EH (cell line): ENCODE measurements at places on chromosomes 7 and 10.

GRCh38 chr10:121900443-121901174 is 27.2 kb downstream of the ATE1 start:
- DNase-seq: peak; percentile 71

- DNase-seq: no peak
Measured at GRCh38 chr7:303884-304573, 14.1 kb downstream of the FOXL3 start.

DNA sequence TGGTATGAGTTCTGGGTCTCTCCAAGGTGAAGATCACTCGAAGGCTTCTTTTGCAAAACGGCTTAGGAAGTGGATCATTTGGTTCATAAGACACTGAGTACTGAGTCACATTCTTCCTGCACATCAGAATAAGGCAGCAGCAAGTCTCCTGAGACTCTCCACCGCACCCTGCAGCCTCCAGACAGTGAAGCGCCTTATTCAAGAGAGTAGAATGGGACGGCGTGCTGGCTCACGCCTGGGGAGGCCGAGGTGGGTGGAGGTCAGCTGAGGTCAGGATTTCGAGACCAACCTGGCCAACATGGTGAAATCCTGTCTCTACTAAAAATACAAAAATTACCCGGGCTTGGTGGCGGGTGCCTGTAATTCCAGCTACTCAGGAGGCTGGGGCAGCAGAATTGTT is 70.3 kb downstream of the C10orf143 start:
- DNase-seq: no peak

GRCh38 chr10:62171791-62172190 is 96.9 kb downstream of the RTKN2 start:
- peak; percentile 69 for DNase-seq

GRCh38 chr10:48252354-48252650 is 22.2 kb downstream of the FRMPD2 start:
- no peak for DNase-seq

GRCh38 chr7:867406-868188 is 8.8 kb upstream of the GET4 start:
- peak; percentile 85 for DNase-seq

DNA sequence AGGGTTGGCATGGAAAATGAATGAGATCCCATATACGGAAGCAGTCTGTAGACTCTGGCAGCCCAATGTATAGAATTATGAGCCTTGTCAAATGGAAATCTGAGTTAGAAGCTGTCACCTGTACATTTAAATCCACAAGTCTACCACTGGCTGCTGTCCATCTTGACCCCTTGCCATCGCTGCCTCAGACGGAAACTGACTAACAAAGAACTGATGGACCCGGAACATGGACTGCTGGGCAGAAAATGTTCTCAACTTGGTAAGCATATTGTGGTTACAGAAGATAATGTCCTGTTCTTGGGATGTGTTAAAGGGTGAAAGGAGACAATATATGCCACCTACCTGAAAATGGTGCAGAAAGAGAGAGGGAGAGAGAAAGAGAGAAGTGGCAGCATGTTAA is 37.5 kb downstream of the PARP12 start:
- DNase-seq: no peak

DNA sequence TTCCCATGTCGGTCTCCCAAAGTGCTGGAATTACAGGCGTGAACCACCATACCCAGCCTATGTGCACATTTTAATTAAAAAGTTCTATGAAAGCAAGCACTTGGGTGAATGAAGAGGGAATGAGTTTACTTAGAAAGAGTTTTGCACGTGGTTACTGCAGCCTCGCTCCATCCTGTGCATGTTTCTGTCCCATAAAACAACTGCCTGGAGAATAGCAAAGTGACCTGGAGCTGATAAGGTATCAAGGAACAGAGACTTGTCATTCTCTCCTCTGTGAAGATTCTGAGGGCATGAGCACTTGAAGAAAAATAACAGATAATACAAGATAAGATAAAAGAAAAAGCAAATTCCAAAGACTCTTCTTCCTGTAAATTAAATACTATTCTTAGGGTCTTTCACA is 112.2 kb upstream of the JCAD start:
- no peak for DNase-seq

GRCh38 chr10:119652361-119652730 is 1.2 kb downstream of the BAG3 start:
- peak; percentile 81 for DNase-seq

DNA sequence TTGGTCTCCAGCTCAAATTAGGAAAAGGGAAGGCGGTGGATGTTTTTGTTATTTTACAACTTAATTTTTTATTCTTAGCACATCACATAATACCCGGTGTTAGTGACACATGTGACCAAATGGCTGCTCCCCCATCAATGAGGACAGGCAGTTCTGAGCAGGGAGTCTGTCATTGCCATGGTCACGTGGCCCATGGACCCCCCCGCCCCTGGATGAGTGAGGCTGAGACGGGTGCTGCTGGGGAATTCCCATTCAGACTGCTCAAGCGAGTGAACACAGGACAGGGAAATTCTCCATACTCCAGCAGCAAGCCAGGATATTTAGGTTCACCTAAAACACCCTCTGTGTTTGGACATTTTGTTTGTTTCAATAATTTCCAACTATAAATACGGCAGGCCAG is 34.7 kb upstream of the SLC35B4 start:
- DNase-seq: no peak

DNA sequence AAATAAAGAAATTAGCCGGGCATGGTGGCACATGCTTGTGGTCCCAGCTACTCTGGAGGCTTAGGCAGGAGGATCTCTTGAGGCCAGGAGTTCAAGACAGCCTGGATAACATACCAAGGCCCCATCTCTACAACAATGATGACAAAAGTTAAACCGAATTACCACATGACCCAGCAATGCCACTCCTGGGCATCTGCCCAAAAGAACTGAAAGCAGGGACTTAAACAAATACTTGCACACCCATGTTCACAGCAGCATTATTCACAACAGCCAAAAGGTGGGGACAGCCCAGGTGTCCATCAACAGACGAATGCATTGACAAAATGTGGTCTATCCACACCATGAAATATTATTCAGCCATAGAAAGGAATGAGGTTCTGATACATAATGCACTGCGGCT is 83.9 kb downstream of the HIP1 start:
- no peak for DNase-seq

DNA sequence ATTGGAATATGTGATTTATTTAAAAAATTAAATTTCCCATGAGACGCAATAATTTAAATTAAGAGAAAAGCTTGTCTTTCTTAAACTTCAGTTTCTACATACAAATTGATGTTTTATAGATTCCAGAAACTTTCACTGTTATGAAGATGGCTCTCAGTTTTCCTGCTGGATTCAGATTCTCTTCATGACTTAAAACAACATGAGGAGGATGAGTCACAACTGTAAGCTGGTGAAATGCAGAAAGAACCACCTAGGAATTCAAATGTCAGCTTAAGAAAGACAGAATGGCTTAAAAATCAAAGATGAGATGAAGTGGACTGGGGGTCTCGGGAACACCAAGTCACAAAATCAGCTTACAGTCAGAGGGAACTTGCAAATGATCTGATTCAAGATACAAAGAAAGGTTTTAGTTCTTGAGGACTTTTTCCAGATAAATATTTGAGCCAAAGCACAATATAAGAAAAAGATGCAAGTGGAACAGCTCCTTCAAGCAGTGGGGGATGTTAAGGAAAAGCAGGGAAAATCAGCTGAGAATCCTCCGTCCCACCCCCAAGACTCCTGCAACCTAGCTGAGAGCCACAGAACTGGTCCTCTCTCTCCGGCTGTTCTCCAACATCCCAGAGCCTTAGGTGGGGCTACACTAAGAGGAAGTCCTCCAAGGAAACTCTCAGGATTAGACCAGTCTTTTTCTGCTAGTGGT is 279.8 kb downstream of the KCNMA1 start:
- DNase-seq: peak; percentile 75

DNA sequence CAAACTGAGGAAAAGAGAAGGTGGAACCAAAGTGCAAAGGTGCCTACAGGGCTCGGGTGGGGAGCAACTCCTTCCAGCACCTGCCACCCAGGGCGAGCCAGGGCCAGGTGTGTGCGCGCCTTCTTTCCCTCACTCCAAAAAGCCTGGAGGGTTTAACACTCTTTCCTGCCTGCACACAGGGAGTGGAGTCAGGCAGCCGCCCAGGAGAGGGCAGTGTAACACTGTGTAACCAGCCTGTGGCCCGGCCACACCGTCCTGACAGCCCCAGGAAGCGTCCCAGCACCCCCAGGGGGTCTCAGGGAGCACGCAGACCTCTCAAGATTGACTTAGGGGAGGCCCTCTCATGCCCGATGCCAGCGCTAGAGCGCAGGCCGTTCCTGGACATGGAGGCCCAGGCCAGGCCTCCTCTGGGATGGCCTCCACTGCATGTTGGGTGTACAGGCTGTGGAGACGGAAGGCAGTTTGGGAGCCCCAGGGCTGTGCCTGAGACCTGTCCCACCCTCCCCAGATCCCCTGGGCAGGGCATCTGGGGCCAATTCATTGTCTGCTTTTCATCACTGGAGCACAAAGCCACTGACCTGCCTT is 13.4 kb downstream of the BRI3 start:
- peak; percentile 60 for DNase-seq
